Activated CD8-positive, alpha-beta memory T cell treated with anti-CD3 and anti-CD28 coated beads, Interleukin-2, amount 50 U/mL, for 4 hours (primary cell): ENCODE measurements at places on chromosomes 7 and 10.
A peak's percentile ranks its signal among the peaks of the same experiment; 100 is the strongest.

GRCh38 chr10:26525586-26525985 is 87.4 kb downstream of the APBB1IP start:
- DNase-seq, result no peak

DNA sequence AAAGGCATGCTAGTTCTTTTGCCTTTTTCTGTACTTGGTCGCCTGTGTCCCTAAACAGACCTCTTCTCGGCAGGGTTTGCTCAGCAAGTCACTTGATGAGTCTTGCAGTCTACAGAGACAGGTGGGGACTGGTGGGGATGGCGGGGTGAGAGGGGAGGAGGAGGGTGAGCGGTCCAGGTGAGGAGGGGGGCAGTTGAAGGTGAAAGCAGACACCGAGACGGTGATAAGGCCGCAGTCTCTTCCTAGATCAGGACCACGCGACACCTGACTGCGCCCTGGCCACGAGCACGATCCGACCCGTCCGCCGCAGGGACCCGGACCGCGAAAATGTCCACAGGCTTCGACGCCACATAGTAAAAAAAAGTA is 566 bp downstream of the ASNS start:
- DNase-seq, result no peak

DNA sequence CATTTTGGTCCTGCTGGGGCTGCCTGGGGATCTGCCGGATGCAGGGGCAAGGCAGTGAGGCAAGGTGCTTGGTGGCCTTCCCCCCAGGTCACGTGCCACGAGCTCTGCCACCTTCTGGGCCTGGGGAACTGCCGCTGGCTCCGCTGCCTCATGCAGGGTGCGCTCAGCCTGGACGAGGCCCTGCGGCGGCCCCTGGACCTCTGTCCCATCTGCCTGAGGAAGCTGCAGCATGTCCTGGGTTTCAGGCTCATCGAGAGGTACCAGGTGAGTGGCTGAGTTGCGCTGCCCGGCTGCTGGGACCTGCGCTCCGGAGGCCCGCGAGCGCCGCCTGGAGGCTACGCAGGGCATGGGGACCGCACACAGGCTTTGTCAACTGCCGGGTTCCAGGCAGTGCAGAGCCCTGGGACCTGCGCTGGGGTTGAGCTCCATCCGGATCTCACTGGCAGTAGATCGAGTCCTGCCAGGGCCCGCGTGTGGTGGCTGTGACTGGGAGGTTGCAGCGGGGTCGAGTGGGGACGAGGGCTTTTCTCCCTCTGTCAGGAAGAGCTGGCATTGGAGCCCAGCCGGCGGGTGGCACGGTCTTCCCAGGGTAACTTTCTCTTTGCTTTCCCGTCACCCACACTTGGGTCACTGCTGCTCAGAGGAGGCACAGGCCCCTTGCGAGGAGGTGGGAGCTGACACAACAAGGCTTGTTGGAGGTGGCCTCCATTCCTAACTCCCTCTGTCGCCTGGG is 21.7 kb downstream of the AMZ1 start:
- peak; percentile 80 for DNase-seq

GRCh38 chr7:45922810-45923209 is 1.7 kb upstream of the IGFBP3 start:
- no peak for DNase-seq

- DNase-seq, result no peak
These were observed 39.1 kb downstream of the LHPP start for GRCh38 chr10:124500757-124501156.

- DNase-seq, result no peak
These were observed 41.7 kb downstream of the ARL4A start for GRCh38 chr7:12729112-12729511.

- peak; percentile 18 for DNase-seq
These were observed 45.7 kb downstream of the ZNF138 start for GRCh38 chr7:64839910-64840309.

DNA sequence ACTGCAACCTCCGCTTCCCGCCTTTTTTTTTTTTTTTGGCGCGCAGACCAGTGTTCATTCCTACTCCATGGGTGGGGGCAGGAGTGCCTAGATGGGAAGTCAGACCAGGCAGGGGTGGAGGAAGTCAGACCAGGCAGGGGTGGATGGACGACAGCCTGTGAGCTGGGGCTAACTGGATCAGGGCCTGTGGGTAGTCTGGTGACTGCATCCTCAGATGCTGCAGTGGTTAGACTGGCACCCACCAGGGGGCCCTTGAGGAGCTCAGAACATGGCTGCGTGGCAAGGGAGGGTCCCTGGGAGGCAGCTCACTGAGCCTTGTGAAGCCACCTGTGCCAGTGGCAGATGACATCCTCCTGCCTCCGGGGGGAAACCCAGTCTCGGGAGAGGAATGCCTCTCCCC is 35.1 kb downstream of the RCC1L start:
- no peak for DNase-seq

DNA sequence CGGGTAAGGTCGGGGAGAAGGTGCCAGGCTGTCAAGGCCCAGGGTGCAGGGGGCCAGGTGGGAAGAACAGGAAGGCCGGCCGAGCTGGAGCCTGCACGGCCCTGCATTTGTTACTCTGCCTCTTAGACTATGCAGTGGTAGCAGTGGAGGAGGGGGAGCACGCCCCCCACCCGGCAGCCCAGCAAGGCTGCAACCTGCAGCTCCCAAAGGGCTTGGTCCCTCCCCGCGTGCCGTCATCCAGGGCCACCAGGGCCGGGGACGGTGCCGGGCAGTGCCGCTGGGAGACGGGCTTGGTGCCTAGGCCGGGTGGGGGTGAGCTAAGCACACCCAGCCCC is 7.0 kb upstream of the GPER1 start:
- no peak for DNase-seq

GRCh38 chr10:62619413-62619738 is 185.1 kb upstream of the ADO start:
- no peak for DNase-seq

GRCh38 chr7:76302347-76303201 is at the start of gene HSPB1:
HSPB1 (plus strand) TSS chr7:76302673; CDS start chr7:76302713, 40 bp downstream.
- peak; percentile 64 for DNase-seq

- DNase-seq, result no peak
These were observed 209.2 kb upstream of the LRRN3 start for GRCh38 chr7:110881721-110882120.

DNA sequence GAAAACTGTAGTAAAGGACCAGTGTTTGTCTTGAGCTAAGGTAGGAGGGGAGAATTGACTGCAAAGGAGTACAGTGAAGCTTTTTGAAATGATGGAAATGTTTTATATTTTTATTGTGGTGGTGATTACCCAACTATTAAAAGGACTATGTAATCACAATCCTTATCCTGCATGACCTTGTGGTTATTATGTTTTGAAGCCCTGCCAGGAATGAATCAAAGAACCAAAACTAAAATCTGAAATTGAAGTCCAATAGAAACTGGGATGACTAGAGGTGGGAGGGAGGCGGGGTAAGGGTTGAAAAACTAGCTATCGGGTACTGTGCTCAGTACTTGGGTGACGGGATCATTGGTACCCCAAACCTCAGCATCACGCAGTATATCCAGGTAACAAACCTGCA is 8.2 kb downstream of the CCDC7 start:
- no peak for DNase-seq

DNA sequence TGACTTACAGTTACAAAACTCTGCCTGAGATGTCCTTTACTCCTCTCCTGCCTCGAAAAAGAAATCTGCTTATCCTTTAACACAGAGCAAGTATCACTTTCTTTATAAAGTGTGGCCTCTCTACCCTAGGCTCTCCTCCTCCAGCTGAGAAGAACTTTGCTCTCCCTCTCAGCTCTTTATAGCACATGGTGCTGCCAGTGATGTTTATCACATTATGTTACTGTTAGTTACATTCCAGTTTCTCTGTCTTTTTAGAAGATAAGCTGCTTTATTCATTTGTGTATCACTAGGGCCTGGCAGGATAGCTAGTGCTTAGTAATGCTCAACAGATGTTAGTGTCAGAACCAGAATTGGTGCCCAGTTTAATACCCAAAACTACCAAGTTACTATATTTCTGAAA is 41.1 kb upstream of the TMEM229A start:
- no peak for DNase-seq

- DNase-seq, result no peak
These were observed 118.0 kb downstream of the COBL start for GRCh38 chr7:51198654-51199053.

DNA sequence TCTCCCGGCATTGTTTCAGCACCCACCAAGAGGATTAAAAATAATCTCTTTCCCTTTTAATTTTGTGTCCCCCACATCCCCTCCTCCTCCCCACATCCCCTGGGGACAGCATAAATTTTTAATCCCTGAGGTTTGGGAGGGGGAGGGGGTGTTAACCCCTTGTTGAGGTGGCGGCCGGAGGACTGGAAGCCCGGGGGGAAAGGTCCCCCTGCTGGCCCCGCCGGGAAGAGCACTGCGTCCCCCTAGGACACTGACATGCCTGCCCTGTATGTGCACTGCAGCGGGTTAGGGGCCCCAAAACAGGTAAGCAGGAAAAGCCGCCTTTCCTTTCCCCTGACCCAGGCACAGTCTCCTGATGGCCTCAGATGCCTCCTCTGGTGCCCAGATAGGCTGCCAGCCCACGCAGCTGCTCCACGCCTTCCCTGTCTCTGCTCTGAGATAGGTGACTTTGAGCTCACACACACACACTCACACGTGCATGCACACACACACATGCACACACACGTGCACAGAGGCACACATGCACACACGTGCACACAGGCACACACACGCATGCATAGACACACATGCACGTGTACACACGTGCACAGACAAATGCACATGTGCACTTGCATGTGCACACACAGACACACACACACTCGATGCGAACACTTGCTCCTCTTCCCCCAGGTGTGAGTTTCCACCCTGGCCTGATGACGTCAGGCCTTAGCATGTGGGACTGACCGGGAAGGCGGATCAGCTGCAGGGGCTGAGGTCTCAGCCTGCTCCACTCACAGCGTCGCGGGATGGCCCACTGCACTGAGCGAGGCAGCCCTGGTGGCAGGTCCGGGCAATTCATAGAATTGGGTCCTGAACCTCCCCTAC is 12.3 kb downstream of the CNPY1 start:
- DNase-seq, result peak; percentile 28

DNA sequence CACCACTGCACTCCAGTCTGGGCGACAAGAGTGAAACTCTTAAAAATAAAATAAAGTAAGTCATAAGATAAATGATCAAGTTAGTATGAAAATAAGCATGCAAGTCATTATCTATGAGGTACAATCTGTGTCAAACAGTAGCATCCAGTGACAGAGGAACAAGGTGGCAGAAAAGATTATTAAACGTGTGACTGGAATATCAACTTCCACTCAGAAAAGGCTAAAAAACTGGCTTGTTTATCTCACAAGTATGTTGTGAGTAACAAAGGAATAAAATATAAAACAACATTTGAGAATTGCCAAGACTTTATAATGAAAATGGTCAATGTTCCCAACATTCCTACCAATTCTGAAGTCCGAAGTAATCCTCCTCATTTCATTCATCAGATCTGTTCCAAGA is 30.3 kb downstream of the ITGB1 start:
- no peak for DNase-seq

DNA sequence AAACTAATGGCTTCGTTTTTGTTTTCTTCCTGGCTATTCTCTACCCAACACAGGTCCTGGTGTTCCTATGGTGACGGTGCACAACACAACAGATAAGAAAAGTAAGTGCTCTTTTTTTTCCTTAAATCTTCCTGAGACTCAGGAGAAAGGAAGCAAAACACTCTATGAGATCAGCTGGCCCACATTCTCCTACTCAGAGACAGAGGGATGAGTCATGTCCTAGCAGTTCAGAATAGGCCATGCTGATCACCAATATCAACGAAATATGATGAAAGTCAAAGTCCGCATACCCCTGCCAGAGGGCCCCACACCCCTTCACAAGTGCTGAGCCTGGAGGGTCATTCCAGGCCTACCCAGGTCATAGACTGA is 149.2 kb downstream of the PAXIP1 start:
- DNase-seq, result no peak

DNA sequence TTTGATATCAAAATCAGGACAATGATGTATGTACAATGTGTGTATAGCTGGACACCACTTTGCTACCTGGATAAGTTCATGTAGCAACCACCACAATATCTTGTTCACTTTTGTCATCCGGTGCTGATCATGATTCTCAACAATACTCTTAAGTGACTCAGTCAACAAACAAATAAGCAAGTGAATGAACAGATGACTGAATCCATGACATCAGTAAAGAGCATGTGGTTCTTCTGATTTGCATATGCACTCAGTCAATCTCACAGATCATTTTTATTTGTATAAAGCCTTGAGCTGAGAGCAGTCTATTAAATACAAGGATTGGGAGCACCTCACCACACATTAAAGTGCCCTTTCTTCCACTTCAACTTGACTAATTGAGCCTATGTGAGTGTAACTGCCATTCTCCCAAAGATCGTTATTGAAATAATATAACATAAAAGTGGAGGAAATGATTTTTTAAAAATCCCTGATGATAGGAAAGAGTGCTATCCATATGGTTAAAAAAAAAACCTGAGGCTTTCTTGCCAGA is 69.5 kb downstream of the NPSR1 start:
- DNase-seq, result no peak

DNA sequence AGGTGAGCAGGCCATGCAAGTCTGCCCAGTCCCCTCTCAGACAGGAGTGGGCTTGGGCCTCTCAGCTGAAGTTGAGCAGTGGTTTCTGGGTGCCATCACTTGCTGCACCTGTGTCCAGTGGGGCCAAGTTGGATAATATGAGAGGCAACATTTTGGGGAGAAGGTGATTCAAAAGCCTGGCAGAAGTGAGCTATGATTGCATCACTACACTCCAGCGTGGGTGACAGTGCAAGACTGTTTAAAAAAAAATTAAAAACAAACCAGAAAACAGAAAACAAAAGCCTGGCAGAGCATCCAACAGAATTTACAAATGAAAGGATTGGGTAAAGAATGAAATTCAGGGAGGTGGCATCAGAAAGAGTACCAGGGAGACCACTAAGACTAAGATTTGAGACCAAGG is 121.5 kb upstream of the LAMB4 start:
- no peak for DNase-seq

GRCh38 chr7:155458111-155458877 is at the start of gene EN2:
EN2 (plus strand) TSS chr7:155458129; CDS start chr7:155458378, 249 bp downstream.
- DNase-seq, result no peak
